ENCODE measurements at places on chromosomes 13 and 19.

DNA sequence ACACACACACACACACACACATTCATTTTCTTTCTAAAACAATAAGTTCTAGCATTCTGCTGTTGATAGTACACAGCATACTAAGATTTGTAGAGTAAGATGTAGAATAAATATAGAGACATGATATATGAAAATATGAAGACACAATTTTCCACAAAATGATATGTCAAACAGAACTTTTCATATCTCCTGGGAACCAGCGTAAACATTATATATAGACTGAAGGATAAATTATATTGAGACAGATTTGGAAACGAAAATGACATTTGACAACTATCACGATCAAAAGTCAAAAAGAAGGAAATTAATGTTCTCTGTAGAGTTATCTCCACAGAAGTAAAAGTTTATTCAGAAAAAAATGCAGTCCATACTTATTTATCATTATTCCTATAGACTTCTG lies 1605.7 kb upstream of the SLC10A2 start:
- no peak for DNase-seq

DNA sequence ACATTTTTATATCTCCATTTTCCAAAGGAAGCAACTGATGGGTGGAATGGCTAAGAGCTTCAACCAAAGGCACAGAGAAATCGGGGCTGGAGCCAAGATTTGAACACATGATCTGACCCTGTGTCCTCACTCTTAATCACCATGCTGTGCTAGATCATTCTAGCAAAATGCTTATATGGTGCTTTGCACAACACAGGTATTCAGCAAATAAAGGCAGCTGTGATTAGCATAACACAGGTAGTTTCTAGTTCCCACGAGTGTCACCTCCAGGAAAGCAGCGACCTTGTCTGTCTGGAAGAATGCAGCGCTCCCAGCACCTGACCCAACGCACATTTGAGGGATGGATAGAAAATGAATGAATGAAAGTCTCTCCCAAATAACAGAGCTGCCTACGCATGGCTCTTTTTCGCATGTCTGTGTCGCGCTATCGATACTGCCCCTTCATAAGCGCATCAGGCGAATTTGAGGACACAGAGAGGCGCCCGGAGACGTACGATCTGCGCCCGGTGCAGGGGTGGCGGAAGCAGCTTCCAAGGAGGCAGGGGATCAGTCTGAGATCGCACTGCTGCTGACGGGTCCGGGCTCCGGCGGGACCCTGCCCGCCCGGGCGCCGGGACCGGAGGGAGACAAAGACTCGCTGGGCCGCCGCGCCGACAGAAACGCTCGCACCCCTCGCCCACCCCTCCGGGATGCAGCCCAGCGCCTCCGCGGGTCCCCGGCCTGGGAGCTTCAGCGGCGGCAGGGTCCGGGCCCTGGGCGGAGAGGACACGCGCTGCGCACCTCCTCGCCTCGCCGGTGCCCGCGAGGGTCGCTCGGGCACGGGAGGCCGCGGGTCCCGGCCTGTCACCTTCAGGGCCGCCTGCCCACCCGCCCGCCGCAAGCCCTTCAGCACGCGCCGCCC lies 609 bp downstream of the EPS15L1 start:
- DNase-seq, result peak; percentile 47

DNA sequence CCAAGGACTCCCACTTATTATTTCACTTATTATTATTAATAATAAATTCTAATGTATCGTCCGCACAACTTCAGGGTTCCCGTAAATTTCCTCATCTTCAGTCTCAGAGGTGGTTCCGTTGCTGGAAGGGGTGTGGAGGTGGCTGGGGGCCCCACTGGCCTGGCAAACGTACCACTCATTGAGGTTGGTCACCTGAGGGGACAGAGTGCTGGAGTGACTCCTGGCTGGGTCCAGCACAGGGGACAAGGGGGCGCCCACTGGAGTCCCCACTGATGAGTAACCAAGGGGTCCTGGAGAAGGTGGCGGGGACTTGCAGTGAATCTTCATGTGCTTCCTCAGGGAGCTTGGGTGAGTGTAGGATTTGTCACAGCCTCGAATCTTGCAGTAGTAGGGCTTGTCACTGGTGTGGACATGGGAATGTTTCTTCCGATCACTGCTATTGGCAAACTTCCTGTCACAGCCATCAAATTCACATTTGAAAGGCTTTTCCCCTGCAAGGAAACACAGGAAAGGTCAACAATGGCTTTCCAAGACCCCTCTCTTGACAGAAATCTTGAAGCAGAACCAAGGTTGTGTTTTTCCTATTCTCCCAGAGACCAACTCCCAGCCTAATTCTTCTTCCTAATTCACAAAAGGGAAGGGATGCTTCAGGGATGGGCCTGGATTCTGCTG lies 6.1 kb downstream of the ZIC5 start:
- no peak for DNase-seq

DNA sequence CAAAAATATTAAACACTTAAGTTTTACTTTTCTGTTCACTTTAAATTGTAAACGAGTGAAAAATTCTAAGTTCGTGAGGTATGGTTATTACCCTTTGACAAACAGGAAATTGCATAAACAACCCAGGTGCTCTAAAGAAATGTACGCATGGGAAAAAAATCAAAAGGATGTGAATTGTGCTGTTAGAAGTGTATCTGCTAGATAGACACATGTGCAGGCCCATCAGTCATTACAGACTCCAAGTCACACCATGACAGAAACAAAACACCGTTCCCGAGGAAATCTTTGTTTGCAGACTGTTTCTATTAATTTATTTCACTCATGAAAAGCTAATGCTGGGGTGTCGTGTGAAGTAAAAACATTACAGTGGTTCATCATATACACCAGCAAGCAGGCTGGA lies 17.0 kb upstream of the DOCK9 start:
- no peak for DNase-seq

GRCh38 chr13:79631051-79631659 lies 150.2 kb downstream of the NDFIP2 start:
- DNase-seq, result peak; percentile 93

- peak; percentile 87 for DNase-seq
These were observed 115.3 kb downstream of the LRCH1 start for GRCh38 chr13:46668302-46668720.

DNA sequence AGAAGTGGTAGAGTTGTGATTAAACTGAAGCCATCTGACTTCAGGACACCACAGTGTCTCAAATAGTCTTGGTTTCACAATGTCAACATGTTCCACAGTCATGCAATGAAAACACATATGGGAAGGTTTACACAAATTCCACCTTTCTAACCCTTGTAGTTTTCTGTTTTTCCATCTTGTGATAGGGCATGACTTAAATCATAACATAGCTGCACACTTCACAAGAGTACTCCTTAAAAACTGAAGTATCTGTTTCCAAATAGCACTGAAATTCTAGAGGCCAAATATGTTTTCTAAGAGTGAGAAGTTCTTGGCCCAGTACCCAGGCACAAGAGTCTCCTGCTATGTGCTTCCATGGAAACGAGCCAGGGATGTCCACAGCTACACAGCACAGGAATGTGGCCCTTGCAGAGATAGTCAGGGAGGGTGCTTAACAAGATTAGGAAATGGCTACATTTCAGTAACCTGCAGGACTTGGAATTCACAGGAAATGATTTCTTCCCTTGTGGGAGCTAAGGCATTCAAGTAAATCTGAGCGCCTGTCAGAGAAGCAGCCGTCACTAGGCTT lies 269.1 kb downstream of the NDFIP2 start:
- peak; percentile 88 for DNase-seq

DNA sequence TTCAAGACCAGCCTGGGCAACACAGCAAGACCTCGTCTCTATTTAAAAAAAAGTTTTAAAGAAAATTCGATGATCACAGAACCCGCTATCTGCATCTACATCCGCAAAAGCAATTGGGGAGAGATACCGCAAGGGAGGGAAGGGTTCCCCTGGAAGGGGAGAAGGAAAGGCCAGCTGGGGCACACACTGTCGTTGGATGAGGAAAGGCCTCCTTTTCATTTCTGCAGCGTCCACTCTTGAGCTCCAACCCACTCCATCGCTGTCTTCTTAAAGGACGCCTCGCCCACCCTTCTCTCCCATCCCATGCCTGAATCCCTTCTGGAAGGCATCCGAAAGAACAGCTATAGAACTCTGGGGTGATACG lies 3.2 kb upstream of the PRKCG start:
- no peak for DNase-seq

Measured in M059J (cell line).